ENCODE measurements at places on chromosomes 4 and X.

GRCh38 chr4:189305500-189305899 lies 635.2 kb upstream of the FRG1 start:
- no peak for DNase-seq

DNA sequence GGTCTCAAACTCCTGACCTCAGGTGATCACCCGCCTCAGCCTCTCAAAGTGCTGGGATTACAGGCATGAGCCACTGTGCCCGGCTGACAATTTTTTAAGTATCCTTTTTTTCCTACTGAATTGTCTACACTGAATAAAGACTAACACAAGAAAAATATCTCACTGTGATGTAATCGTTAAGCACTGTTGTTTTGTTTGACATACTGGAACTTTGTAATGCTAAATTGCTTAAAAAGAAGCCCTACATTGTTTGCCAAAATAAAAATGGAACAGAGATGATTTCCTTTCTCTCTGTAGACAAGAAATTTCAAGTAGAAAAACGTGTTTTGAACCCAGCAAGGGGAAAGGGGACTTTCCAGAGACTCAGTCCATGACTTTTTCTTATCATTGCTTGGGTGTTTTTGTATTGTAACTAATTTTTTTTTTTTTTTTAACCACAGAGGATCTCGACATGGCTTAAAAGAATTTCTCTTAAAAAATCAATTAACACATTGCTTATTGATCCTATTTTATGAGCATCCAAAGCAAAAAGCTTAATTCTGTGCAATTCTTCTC lies 74.9 kb downstream of the TMEM156 start:
- no peak for DNase-seq

DNA sequence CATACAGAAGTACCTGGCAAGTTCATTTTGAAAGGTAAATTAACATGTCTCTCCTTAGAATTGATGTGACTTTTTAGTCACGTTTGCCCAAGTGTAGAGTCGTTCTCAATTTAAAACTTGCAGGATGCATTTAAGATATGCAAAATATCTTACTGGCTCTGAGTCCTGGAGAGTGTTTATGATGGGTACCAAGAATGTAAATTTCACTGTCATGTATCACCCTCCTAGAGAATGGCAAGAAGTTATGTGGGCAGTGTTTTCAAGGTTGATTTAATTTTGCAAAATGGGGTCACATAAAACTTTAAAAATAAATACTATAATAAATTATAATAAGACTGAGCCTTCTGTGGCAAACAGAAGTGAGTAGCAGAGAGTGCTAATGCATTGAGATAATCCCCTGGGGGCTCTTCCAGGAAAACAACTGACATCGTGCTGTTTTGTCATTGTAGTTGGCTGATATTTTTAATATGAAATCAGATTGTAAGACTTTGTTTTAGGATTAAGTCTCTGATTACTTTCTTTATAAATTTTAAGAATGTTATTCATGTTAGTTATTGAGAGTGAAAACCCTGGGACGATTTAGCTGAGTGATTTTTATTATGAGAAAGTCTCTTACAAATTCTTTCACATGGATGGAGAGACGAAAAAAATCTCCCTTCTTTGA lies 103.0 kb downstream of the AFF1 start:
- peak; percentile 27 for DNase-seq

DNA sequence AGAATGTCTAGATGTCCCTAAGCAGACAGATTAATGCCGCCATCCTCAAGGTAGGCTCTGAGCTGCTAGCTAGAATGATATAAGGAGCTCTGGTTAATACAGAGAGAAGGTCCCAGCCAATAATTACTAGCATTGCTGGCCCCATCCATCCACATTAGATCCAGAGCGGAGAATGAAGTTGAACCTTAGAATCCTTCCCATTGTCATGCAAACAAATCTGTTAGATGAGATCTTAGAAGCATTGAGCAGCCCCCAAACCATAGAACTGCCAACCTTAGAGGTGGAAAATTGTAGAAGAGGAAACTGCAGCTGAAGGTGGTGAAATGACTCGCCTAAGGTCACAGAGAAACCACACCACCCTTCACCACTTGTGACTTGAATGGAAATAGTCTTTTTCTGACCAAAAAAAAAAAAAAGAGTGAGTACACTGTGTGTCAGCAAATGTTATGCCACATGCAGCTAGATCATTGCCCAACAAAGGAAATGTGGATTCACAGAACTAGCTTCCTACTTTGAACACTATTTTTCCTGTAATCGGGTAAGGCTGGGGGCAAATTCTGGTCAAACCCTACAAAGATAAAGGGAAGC lies 162.1 kb downstream of the SMIM20 start:
- no peak for DNase-seq

DNA sequence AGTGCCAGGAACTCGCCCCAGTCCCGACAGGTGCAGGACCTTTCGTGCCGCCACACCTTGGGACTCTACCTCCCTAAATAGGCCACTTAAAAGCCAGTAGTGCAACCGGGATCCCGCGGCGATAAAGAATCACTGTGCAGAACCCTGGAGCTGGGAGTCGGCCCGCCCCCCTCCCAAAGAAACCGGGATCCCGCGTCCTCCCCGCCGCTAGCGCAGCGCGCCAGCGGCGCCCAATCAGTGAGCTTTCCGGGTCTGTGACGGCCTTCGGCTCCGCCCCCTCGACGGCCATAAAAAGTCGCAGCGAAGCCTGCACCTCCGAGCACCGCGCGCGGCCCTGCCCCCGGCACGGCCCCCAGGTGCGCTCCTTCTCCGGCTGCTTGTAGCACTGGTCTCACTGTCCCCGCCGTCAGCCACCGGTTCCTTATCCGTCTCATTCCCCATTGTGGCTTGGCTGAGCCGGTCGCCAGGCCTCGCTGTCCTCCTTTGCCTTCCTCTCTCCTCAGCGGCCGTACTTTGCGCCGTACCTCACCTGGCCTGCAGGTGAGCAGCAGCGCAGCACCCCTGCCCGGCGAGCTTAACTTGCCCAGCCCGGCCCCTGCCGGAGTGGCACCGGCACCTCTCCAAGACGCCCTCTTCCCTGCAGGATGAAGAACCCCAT lies at the start of gene LRAT:
Gene LRAT (plus strand): TSS at position 318 of the 658 bp plus-strand sequence. CDS start 327 bp downstream, at position 645.
- no peak for DNase-seq
